ENCODE measurements at places on chromosomes 12 and 14. TPM values are rescaled to one million over a fixed set of nuclear protein-coding genes. Genes with fewer than 3 reads are reported as not detected.
A peak's percentile ranks its signal among the peaks of the same experiment; 100 is the strongest.

DNA sequence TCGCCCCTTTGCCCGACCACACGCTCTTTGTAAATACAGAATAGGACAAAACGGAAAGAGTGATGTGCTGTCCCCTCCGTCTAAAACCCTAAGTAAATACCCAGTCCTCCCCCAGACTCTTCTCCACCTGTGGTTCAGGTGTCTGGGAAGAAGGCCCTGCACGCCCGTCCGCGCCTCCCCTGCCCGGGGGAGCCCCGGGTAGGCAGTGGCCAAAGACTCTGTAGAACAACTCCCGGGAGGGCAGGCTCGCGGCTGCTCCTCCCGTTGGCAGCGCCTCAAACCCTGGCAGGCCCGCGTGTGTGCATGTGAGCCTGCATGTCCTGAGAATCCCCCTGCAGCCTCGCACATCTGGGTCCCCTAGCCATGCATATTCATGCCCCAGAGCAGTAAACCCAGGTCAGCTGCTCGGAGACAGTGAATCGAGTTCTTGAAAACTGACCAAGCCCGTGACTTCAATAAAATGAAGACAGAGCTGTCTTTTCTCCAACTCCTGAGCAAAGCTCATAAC is 165.8 kb downstream of the MON2 start:
- no peak for DNase-seq

Gene DAAM1
- 32.4 TPM for total RNA-seq

Gene OS9
- total RNA-seq = 87.2 TPM

GRCh38 chr14:53880761-53881160 is 75.9 kb downstream of the BMP4 start:
- DNase-seq = no peak

Gene PNN
- total RNA-seq = 84.9 TPM

GRCh38 chr14:75715926-75716780 is 55.1 kb downstream of the TTLL5 start:
- no peak for DNase-seq

Gene STK38L
- 131 TPM for total RNA-seq

DNA sequence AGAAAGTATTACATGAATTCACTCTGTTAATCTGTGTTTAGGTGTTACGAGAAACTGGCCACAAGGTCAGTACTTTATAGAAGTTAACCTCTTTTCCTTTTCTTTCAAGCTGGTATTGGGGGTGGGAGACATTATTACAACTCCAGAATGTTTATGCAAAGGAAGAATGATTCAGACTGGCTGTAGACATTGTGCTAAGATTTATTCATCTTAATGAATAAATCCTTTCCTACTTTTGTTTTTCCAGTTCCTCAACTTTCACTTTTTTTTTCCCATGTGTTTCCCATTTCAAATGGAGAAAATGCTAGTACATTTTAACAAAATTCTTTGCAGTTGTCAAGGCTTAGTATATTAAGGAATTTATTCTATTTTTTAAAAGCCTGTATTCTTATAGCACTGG is 1.3 kb downstream of the OTOGL start:
- no peak for DNase-seq

Gene LRP1
- 1.1 TPM for total RNA-seq

Gene SERPINA12
- total RNA-seq = not detected

- DNase-seq = peak; percentile 97
These were observed 20.5 kb downstream of the ZDHHC22 start for GRCh38 chr14:77120771-77121743.

Gene FAM181A
- total RNA-seq = not detected

DNA sequence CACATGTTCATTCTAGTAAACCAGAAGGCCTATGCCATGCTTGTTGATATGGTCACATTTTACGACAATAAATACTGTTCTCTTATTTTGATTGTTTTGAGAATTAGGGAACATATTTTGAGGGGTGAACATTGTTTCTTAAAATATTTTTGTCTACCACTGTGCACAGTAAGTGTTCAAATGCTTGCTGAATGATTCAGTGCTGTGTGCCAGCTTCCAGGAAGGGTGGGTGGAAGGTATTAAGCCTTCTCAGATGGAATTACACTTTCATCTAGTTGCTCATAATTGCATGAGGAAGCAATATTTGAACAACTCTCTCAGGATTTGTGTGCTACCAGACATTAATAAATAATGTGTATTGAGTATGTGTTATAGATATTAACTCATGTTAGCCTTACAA is 15.5 kb upstream of the TMX1 start:
- DNase-seq = no peak

GRCh38 chr12:20557096-20557495 is 138.0 kb upstream of the SLCO1C1 start:
- no peak for DNase-seq

Gene BEGAIN
- total RNA-seq = 0.24 TPM

GRCh38 chr12:96902076-96902475 is 5.0 kb upstream of the NEDD1 start:
- no peak for DNase-seq

- no peak for DNase-seq
These were observed 154.4 kb downstream of the EMP1 start for GRCh38 chr12:13350946-13351345.

DNA sequence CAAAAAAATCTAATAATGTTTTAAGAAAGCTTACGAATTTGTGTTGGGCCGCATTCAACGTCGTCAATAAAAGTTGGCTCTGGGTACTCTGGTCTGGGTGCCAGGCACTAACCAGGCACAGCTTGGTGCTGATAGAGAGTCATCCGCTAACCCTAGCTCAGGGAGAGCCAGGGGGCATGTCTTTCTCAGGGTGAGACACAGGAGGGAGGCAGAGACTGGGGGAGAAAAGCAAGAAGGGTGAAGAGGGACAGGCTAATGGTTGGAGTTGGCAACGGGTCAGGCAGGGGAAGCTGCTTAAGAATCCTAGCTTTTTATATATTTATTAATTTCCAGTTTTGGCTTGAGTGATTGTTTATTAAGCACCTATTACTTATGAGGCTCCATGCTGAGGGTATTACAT is 105.0 kb downstream of the CMKLR1 start:
- DNase-seq = no peak

Gene RNASE1
- 0.40 TPM for total RNA-seq

DNA sequence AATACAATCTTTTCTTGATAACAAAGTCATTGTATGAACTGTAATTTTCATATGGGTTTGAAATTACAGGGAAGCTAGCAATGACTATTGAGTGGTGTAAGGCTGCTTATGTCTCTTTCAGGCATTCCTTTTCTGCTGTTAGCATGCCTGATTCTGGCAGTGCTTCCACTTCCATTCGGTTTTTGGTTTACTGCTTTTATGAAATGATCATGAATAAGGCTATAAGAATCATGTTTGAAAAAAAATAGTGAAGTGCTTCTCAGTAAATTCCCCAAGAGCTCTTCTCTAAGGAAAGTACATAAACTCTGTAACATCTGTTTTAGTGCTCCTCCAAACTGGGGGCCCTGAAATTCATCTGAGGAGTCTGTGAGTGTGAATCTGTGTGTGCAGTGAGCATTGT is 434.0 kb upstream of the RGS6 start:
- no peak for DNase-seq

- DNase-seq = no peak
These were observed 377.8 kb downstream of the DPF3 start for GRCh38 chr14:72515779-72516770.

Gene SOAT2
- total RNA-seq = 1.9 TPM

Gene AP5M1
- total RNA-seq = 39.1 TPM

GRCh38 chr14:97380539-97380941 is 583.4 kb downstream of the VRK1 start:
- DNase-seq = no peak

GRCh38 chr12:74725154-74725553 is 187.5 kb downstream of the ATXN7L3B start:
- DNase-seq = no peak

Gene SLC41A2
- 18.5 TPM for total RNA-seq

Gene FOS
- 0.43 TPM for total RNA-seq

Gene CPSF2
- 61.7 TPM for total RNA-seq

- no peak for DNase-seq
These were observed 29.1 kb downstream of the CCDC88C start for GRCh38 chr14:91388551-91388975.

- peak; percentile 13 for DNase-seq
These were observed 74.3 kb downstream of the TRHDE start for GRCh38 chr12:72346363-72346944.

Gene EXOC3L4
- not detected for total RNA-seq

- no peak for DNase-seq
These were observed 145.4 kb downstream of the TPH2 start for GRCh38 chr12:72084061-72084460.

GRCh38 chr14:41650802-41651201 is 44.1 kb downstream of the LRFN5 start:
- DNase-seq = no peak

Gene NPFF
- not detected for total RNA-seq

GRCh38 chr14:65211341-65211987 is 109.1 kb upstream of the MAX start:
- no peak for DNase-seq

- no peak for DNase-seq
These were observed 8.4 kb upstream of the AVIL start for GRCh38 chr12:57826966-57827365.

DNA sequence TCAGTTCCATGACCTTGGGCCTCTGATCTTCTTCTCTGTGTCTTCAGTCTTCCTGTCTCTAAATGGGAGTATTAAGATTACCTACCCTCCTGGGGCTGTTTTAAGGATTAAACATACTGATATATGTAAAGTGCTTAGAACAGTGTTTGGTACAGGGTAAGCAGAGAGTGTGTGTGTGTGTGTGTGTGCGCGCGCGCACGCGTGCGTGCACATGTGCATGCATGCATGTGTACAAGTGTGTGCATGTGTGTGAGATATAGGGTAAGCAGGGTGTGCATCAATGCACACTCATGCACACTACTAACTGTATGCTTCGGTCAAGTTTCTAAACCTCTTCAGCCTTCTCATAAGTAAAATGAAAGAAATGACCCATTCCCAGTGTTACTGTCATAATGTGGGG is 196.6 kb downstream of the NTF3 start:
- no peak for DNase-seq

- DNase-seq = no peak
These were observed 185.6 kb downstream of the FOXG1 start for GRCh38 chr14:28952161-28952560.

Gene ACVRL1
- total RNA-seq = 0.29 TPM

Gene FAM90A1
- total RNA-seq = 0.62 TPM

DNA sequence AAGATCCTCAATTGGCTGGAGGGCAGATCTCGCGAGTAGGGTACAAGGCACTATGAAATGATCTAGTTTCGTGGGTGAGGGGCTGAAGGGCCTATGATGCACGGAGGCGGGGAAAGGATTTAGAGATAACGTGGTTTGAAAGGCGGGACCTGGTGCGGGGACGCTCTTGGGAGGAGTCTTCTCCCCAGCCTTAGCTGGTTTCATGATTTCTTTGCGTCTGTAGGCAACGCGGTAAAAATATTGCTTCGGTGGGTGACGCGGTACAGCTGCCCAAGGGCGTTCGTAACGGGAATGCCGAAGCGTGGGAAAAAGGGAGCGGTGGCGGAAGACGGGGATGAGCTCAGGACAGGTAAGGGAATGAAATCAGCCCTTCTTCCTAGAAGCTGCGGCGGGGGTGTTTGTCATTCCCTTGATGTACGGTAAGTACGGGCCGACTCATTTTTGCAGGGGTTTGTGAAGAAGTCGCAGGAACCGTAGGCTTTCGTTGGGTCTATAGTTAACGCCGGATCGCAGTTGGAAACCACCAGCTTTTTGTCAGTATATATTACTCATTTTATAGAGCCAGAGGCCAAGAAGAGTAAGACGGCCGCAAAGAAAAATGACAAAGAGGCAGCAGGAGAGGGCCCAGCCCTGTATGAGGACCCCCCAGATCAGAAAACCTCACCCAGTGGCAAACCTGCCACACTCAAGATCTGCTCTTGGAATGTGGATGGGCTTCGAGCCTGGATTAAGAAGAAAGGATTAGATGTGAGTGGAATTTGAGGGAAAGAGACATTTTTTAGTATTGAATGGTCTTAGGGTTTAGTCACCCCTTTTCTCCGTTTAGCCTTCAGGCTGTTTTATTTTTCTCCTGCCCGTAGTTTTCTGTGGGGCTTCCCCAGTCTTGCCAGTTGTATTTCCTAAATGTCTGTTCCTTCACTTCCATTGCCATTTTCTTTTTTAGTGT is 602 bp downstream of the APEX1 start:
- DNase-seq = no peak

DNA sequence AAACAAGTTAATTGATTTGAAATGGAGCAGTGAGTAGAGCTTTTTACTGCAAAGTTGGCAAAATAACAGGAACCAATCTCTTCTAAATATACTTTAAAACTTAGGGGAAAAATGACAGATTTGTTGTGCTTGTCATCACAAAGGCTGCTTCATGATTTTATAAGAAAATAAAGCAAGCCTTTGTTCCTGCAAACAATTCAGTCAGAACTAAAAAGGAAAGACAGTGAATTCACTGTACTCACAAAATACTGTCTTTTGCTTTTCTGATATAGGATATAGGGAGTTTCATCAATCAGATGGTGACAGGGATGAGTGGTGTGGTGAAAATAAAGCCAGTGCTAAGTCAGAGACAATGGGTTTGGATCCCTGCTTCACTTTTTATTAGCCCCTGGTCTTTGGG is 126.0 kb downstream of the HELB start:
- DNase-seq = no peak

Gene CLEC6A
- not detected for total RNA-seq

Gene AMN
- total RNA-seq = 0.33 TPM

- no peak for DNase-seq
These were observed 194.0 kb downstream of the ZFP36L1 start for GRCh38 chr14:68598621-68599447.

DNA sequence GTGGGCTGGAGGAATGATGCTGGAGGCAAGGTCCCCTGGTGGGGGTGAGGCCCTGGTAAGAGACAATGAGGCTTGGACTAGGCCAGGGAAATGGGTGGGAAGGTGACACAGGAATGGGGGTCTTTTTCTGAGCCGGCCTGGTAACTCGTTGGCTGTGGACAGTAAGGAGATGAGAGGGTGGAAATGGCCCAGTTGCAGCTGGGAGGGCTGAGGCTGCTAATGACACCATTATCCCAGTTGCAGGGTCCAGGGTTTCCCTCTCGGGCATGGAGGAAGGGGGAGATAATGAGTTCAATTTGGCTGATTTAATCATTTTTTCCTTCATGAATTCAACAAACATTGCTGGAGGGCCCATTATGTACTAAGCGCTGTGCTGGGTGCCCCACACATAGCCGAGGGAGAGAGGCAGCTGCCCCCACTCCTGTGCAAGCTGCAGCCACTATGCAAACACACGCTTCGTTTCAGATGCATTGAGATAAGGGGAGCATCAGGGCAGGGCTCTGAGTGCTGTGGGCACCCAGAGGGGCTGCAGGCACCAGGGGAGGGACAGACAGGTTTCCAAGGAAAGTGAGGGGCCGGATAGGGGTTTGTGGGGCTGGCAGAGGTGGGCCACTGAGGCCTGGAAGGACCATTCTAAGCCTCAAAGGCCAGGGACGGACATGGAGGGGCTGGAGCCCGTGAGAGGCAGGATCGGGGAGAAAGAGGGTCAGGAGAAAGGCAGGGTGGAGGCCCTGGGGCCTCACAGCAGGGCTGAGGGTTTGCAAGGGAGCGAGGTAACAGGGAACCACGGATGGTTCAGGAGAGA is 43.2 kb upstream of the MEG3 start:
- no peak for DNase-seq

Gene SALL2
- total RNA-seq = 6.3 TPM

- DNase-seq = no peak
These were observed 5.8 kb downstream of the SMUG1 start for GRCh38 chr12:54182981-54183380.

All from GM12878 (cell line).